ELF-1 (cell line): ENCODE measurements at places on chromosomes 12 and 14.

DNA sequence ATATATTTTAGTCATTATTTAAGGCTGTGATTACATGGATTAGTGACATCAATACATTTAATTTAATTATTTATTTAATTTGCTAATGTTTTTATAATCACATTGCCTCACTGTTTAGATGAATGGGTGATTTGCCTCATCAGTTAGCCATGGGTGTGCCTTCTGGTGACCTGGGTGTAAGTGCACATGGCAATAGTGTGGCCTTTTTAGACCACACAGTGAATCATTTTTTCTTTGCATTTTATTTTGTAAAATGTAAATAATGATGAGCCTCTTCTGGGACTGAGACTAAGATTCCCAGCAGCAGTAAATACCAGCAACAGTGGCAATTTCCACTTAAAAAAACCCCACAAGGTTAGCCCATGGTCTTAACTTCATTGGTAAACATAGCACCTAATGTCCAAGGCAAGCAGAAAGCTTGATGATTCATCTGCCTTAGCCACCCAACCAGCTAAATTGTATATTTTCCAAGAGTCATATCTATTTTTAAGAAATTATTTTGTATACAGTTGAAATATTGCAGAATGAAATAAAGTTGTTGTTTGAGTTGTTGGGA is 235.9 kb upstream of the NOVA1 start:
- no peak for DNase-seq

GRCh38 chr14:71103662-71104484 is 196.6 kb downstream of the PCNX1 start:
- no peak for DNase-seq

GRCh38 chr14:62778852-62779251 is 266.4 kb downstream of the KCNH5 start:
- no peak for DNase-seq

GRCh38 chr14:24266344-24267244 is 3.6 kb upstream of the TGM1 start:
- DNase-seq, result no peak

- DNase-seq, result no peak
Measured at GRCh38 chr14:61520576-61520975, 174.7 kb upstream of the HIF1A start.

DNA sequence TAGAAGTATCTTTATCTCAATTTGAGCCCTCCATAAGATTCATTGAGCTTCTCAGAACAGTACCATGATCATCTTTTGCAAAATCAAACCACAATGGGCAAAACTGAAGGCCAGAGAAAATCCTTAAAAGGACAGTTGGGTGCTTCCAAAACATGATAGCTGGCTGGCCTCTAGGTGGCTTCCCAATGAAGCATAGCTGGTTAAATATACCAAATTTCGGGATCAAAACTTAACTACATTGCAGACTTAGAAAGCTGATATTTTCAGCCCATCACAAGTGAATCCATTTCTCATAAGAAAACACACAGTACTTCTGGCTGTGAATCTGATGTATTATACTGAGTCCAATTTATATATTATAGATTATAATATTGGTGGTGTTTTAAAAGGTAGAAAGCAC is 15.3 kb upstream of the PIK3C2G start:
- no peak for DNase-seq

- no peak for DNase-seq
Measured at GRCh38 chr14:22532345-22533056, 56.5 kb downstream of the DAD1 start.

GRCh38 chr14:100387450-100387849 is 64.3 kb downstream of the SLC25A47 start:
- DNase-seq, result no peak

DNA sequence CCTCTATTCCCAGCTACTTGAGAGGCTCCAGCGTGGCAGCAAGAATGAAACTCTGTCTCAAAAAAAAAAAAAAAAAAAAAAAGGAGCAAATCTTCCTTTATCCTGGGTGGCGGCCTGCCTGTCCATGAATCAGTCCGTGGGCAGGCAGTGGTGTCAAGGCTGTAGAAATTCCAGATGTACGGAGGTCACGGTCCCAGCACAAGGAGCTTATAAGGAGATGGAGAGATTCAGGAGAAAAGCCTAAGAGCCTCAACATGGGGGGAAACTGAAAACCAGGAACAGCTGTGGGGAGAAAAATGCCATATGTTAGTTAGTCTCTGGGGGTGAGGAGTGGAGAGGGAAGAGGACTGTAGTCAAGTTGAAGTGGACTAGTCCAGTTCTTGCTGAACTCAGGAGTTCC is 130.5 kb upstream of the CRY1 start:
- no peak for DNase-seq

DNA sequence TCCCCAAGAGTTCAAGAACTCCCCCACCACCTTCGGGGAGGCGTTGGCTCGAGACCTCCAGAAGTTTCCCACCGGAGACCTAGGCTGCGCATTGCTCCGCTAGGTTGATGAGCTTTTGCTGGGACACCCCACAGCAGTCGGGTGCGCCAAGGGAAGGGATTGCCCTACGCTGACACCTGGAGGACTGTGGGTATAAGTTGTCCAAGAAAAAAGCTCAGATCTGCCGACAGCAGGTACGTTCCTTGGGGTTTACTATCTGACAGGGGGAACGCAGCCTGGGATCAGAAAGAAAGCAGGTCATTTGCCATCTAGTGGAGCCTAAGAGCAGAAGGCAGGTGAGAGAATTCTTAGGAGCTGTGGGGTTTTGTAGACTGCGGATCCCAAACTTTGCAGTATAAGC is 98.8 kb downstream of the FRMD6 start:
- peak; percentile 45 for DNase-seq

- peak; percentile 63 for DNase-seq
Measured at GRCh38 chr14:22699801-22700564, 55.8 kb upstream of the OR6J1 start.

DNA sequence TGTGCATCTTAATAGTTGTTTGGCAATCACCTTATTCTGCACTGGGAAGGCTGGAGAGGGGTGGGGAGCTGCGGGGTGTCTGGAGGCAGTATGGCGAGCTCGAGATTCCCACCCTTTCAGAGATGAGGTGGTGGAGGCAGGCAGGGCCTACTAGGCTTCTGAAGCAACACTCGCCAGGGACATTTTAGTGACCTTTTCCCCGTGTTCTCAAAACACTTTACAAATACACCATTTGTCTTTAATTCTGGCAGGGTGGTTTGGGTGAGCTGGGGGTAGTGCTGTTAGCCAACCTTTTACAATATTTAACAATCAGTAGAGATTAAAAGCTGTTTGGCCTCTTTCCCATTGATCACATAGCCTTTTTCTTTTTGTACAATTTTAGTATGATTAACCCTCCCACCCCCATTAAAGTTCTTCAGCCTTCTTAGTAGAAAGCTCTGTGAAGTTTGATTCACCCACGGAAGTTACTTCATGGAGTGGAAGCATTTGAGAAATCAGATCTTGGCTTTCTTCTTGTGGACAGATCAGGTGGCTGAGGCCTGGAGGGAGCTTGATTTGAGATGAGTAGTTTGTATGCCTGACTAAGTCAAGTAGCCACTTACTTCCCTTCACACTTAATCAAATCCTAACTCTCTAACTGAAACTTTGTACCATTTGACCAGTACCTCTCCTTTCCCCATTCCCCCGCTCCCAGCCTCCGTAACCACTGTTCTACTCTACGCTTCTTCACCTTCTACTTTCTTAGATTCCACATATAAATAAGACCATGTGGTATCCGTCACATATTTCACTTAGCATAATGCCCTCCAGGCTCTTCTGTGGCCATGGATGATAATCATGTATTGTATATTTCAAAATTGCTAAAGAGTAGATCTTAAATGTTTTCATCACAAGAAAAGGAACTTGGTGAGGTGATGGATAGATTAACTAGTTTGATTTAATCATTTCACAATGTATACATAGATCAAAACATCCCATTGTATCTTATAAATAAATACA is 41.0 kb downstream of the TRAF3 start:
- no peak for DNase-seq
